ENCODE measurements at places on chromosomes 2 and 18. TPM values are rescaled to one million over a fixed set of nuclear protein-coding genes. Genes with fewer than 3 reads are reported as not detected.

- no peak for DNase-seq
- H3K27ac ChIP-seq, result no peak overlapping the region
- H3K27me3 ChIP-seq, result peaks cover 4% of the 10 kb centered on the region
- H3K4me3 ChIP-seq, result no peak overlapping the region
Measured at GRCh38 chr2:12642332-12642731, 74.4 kb upstream of the TRIB2 start.

GRCh38 chr2:15728245-15728938 is 136.7 kb downstream of the DDX1 start:
- peaks cover 16% of the 10 kb centered on the region for H3K4me1 ChIP-seq
- H3K27me3 ChIP-seq, result peaks cover 43% of the 10 kb centered on the region
- no peak for DNase-seq
- no peak overlapping the region for H3K27ac ChIP-seq
- no peaks in the 10 kb centered on the region for H3K36me3 ChIP-seq

DNA sequence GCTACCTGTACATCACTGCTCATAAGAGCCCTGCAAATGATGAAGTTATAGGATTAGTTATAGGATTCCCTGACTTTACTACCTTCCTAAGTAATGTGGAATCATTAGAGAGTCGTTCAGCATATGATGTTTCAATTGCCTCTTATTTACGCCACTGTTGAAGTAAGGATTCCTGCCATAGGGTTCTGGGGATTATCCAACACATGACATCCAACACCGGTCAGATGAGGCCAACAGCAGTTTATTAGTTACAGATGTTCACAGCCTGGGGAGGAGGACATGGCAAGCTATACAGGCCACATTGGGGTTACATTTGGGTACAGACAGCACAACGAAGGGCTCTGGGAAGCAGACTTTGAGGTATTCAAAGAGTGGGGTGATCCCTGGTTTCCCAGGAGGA is 134.1 kb upstream of the MC4R start:
- H3K36me3 ChIP-seq, result no peaks in the 10 kb centered on the region
- peaks cover 10% of the 10 kb centered on the region for H3K4me1 ChIP-seq
- H3K27me3 ChIP-seq, result no peaks in the 10 kb centered on the region
- DNase-seq, result peak; percentile 42

Gene TXNDC2
- not detected for total RNA-seq

DNA sequence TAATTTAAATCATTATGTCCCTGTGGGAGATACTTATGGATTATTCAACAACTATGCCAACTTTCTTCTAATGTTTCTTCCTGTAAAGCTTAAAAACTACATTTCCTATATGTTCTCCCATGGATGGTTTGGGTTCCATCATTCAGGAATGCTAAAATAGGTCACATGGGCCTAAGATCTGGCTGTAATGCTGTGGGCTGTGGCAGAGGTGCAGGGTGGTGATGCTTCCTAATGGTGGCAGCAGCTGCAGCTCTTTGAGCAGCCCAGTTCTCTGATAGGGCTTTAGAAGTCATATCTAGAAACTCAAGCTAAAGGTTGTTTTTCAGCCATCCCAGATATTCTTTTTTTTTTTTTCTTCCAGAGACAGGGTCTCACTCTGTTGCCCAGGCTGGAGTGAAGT is 266.1 kb downstream of the ZNF385B start:
- DNase-seq, result peak; percentile 19
- no peaks in the 10 kb centered on the region for H3K27me3 ChIP-seq
- no peak overlapping the region for H3K4me3 ChIP-seq
- H3K27ac ChIP-seq, result no peak overlapping the region
- H3K4me1 ChIP-seq, result peaks cover 33% of the 10 kb centered on the region

DNA sequence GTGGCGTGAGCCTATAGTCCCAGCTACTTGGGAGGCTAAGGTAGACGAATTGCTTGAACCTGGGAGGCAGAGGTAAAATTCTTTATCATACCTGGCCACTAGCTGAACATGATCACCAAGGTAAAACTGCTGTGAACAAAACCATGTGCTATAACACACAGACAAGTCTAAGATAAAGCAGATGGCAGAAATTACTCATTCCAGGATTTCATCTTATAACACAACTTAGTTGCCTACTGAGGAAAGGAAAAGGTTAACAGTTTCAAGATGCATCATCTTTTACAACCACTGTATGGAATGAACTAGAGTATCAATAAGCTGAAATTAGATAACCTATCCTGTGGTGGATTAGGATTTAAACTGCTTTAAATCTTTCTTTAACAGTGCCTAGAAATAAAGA is 8.3 kb downstream of the ARL5A start:
- H3K27ac ChIP-seq, result no peak overlapping the region
- no peak for DNase-seq
- no peak overlapping the region for H3K4me3 ChIP-seq

Gene GTF2A1L
- total RNA-seq, result 0.13 TPM

Gene KRCC1
- 41.3 TPM for total RNA-seq

Gene CIB4
- total RNA-seq, result not detected

Gene CNGA3
- total RNA-seq, result 0.51 TPM

DNA sequence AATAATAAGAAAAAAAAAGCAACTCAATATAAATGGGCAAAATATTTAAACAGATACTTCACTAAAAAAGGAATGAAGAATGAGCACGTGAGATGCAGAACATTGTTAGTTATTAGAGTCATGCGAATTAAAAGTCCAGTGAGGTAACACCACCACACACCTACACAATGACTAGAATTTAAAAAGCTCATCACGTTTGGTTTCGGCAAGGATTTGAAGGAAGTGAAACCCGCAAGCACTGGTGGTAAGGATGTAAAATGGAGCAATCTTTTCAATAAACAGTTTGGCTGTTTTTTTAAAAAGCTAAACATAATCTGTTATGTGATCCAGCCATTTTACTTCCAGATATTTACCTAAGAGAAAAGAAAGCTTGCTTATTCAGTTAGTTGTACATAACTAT is 1181.6 kb upstream of the CELF4 start:
- H3K27me3 ChIP-seq, result no peaks in the 10 kb centered on the region
- no peaks in the 10 kb centered on the region for H3K4me1 ChIP-seq
- no peak overlapping the region for H3K27ac ChIP-seq
- no peak for DNase-seq
- no peaks in the 10 kb centered on the region for H3K36me3 ChIP-seq

GRCh38 chr2:147520817-147521216 is 324.0 kb upstream of the ACVR2A start:
- H3K27ac ChIP-seq, result no peak overlapping the region
- no peak for DNase-seq
- H3K4me3 ChIP-seq, result no peak overlapping the region
- no peaks in the 10 kb centered on the region for H3K4me1 ChIP-seq
- H3K27me3 ChIP-seq, result no peaks in the 10 kb centered on the region

Gene SOWAHC
- total RNA-seq, result 43.6 TPM

DNA sequence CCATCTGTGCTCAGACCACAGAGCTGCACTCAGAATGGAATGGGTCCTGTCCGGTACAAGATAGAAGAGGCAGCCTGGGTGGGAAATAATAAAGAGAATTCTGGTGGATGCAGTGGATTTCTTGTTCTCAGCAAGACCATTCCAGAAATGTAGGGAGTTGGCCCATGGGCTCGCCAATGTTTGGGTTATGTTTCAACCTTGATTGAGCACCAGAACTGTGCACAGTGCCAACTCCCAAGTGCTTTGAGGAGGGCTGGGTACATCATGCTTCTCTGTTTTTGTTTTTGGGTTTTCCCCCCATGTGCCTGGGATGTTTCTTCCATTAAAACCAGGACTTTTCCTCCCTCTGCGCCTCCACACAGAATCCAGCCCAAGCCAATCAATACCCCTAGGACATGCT is 304.1 kb downstream of the TNS1 start:
- no peak overlapping the region for H3K27ac ChIP-seq
- no peaks in the 10 kb centered on the region for H3K27me3 ChIP-seq
- DNase-seq, result no peak
